ENCODE measurements at places on chromosomes 12 and 14.

GRCh38 chr12:132185705-132186104 is 41.4 kb downstream of the NOC4L start:
- DNase-seq = no peak

DNA sequence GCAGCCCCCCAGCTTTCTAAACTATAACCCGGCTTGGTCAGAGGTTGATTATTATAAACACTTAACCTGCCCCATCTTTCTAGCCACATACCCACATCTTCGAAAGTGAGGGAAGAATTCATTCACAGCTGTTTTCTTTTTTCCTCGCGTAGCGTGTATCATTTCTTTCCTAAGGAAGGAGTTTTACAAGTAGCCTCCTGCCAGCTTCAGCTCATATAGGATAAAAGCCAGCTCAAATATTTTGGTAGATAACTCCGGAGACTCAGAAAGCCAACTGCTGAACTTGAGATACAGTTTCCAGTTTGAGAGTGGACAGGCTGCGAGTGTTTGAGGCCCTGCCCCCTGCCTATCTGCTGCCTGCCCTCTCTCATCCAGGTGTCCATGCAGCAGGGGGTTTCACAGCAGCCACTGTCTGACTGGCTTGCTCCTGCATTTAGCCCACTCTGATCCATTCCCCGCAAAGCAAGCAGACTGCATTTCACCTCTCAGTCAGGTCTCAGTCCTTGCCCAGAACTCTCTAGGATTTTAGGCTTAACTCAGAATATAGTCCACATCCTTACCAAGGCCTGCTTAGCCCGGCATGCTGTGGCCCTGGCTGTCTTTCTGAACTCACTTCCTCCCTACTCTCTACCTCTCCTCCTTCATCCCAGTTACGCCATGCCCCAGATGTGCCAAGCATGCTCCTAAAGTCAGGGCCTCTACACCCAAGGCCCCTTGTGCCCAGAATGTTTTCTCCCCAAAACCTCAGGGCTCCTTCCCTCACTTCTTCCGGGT is 46.9 kb downstream of the EVL start:
- DNase-seq = no peak

DNA sequence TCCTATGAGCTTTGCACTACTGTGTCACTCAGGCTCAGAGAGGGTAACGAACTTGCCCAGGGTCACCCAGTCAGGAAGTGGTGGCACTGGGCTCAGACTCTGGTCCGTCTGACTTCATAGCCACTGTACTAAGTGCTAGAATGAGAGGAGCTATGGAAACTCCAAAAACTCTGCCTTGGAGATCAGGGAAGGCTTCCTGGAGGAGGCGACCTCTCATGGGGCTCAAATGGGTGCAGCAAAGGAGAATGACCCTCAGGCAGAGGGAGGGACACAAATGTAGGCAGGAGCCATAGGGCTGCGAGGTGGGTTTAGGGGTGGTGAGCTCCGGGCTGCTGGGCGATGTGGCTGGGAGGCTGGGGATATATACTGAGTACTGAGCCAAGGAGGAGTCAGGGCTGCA is 3.2 kb downstream of the CCDC197 start:
- DNase-seq = no peak

DNA sequence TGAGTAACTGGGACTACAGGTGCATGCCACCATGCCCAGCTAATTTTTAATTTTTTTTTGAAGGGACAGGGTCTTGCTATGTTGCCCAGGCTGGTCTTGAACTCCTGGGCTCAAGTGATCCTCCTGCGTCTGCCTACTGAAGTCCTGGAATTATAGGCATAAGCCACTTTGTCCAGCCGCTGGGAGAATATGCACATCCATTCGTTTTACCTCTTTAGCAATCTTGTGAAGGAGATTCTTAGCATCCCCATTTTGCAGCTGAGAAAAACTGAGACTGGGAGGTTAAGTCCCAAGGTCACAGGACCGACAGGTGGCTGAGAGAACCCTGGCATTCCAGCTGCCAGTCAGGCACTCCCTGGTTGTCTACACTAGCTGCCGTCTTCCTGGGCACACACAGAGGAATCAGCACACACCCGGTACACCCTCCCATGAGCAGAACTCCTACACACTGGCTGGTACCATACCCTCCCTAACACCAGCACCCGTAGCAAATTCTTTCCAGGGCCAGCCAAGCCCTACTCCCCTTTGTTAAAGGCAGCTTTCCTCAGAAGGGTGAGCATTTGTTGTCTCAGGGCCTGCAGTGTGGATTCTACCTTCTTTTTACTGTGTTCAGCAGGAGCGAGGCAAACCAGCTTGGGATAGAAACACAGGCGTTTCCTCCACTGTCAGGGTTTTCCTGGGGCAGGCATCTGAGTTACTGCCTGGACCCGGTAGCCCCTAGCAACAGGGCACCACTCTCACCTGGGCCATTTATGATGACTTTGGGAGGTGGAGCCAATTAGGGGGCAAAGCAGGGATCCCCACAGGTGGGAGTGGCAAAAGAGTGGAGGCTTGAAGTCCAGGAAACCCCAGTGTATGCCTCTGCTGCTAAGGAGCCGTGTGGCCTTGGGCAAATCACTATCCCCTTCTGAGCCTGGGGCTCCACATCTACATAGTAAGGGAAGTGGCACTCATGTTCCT is 70.2 kb downstream of the IRF2BPL start:
- DNase-seq = no peak

- no peak for DNase-seq
Observed at GRCh38 chr12:112130441-112130998, 5.2 kb downstream of the TRAFD1 start.
